ENCODE measurements at places on chromosomes 2 and 18.

DNA sequence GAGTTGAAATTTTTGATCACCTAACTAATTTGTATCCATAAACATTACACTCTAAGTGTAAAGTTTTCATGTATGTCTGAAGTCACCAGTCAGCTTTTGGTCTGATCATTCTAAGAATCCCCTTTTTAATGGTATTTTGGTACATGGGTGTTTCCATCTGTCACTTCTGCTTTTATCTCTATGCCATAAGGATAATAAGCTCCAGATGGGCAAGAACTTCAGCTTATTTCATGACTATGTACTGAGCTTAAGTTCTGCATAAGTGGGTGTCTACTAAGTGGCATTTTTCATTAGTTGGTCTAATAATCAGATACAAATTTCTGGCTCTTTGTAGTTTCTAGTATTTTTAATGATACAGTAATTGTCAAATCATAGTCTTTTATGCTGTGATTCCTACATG, 20.4 kb downstream of the UBXN4 start:
- DNase-seq, result no peak
- no peak overlapping the region for H3K4me3 ChIP-seq
- H3K27ac ChIP-seq, result no peak overlapping the region
- no peaks in the 10 kb centered on the region for H3K27me3 ChIP-seq
- no peaks in the 10 kb centered on the region for H3K4me1 ChIP-seq

- H3K4me3 ChIP-seq, result no peak overlapping the region
- H3K27me3 ChIP-seq, result peaks cover 7% of the 10 kb centered on the region
- peaks cover 3% of the 10 kb centered on the region for H3K36me3 ChIP-seq
- no peak for DNase-seq
Measured at GRCh38 chr2:224753743-224754540, 37.8 kb upstream of the CCDC195 start.

DNA sequence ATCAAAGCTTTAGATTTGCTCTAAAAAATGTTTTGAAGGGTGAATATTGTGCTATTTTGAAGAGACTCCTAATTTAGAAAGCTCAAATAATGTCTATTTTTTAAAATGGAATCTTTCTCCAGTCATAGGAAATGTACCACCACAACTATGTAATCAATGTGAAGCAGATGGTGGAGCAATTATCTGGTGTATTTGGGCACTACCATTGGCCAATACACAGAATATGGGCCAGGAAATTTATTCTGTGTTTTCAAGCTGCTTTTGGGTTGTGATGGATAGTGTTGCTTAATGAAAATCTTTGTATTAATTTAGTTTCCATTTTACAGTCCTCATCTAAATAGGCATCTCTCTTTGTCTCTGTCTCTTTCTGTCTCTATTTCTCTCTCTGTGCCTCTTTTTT, 17.1 kb upstream of the VWC2L start:
- DNase-seq, result no peak
- no peak overlapping the region for H3K27ac ChIP-seq
- no peaks in the 10 kb centered on the region for H3K4me1 ChIP-seq
- H3K4me3 ChIP-seq, result no peak overlapping the region
- H3K36me3 ChIP-seq, result no peaks in the 10 kb centered on the region

DNA sequence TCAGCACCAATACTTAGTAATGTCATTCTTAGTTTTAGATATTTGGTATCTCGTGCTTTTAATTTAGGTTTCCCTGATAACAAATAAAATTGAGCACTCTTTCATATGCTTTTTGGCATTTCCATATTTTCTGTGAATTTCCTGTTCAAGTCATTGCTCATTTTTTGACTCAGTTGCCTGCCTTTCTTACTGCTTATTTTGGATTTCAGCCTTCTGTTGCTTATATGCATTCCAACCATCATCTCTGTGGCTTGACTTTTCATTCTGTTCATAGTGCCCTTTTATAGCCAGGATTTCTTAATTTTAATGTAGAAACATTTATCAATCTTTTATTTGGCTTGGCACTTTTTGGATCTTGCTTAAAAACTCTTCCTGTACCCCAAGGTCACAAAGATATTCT, 14.5 kb upstream of the KIF3C start:
- DNase-seq, result no peak
- H3K27me3 ChIP-seq, result peaks cover 7% of the 10 kb centered on the region
- peaks cover 1% of the 10 kb centered on the region for H3K4me1 ChIP-seq
- no peak overlapping the region for H3K4me3 ChIP-seq
- no peaks in the 10 kb centered on the region for H3K36me3 ChIP-seq

DNA sequence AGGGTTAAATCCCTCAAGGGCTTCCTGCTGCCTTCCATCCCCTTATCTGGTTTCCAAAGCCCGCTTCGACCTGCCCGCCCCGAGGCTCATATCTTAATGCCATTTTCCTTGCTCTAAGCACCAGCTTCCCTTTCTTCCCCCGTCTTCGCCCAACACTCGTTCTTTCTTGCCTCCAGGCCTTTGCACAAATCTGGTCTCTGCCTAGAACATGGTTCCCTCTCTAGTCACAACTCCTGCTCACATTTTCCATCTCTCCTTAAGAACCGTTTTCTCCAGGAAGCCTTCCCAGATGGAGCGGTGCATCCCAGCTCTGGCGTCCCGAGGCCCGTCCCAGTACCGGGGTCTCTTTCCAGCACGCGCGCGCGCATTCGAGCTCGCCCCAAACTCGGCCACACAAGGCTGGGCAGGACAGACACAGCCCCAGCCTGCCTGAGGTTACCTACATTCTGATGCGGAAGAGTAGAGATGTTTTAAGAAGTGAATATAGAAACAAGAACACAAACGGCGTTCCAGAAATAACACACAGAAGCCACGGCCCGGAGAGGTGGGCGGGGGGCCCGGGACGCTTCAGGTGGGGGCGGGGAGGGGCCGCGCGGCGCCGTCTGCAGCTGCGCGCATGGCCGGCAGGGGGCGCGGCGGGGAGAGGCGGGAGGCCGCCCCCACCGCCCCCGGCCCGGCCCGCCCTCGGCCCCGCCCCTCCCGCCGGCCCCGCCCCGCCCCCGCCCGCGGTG, at the start of gene DGKD:
DGKD (plus strand) TSS at position 726 of the 731 bp plus-strand sequence. CDS start 25 bp downstream, outside the sequence.
- H3K4me3 ChIP-seq, result peak within 1 kb of the TSS; percentile 91
- peak; percentile 54 for DNase-seq
- peaks cover 17% of the 10 kb centered on the region for H3K36me3 ChIP-seq
- H3K27me3 ChIP-seq, result no peaks in the 10 kb centered on the region

- H3K27me3 ChIP-seq, result no peaks in the 10 kb centered on the region
- no peaks in the 10 kb centered on the region for H3K4me1 ChIP-seq
- no peak overlapping the region for H3K27ac ChIP-seq
- H3K36me3 ChIP-seq, result no peaks in the 10 kb centered on the region
- DNase-seq, result no peak
Measured at GRCh38 chr2:72292433-72292832, 144.8 kb upstream of the CYP26B1 start.

- H3K36me3 ChIP-seq, result no peaks in the 10 kb centered on the region
- no peak overlapping the region for H3K4me3 ChIP-seq
- no peak for DNase-seq
- no peak overlapping the region for H3K27ac ChIP-seq
Measured at GRCh38 chr18:10860382-10860781, 289.0 kb downstream of the PIEZO2 start.

DNA sequence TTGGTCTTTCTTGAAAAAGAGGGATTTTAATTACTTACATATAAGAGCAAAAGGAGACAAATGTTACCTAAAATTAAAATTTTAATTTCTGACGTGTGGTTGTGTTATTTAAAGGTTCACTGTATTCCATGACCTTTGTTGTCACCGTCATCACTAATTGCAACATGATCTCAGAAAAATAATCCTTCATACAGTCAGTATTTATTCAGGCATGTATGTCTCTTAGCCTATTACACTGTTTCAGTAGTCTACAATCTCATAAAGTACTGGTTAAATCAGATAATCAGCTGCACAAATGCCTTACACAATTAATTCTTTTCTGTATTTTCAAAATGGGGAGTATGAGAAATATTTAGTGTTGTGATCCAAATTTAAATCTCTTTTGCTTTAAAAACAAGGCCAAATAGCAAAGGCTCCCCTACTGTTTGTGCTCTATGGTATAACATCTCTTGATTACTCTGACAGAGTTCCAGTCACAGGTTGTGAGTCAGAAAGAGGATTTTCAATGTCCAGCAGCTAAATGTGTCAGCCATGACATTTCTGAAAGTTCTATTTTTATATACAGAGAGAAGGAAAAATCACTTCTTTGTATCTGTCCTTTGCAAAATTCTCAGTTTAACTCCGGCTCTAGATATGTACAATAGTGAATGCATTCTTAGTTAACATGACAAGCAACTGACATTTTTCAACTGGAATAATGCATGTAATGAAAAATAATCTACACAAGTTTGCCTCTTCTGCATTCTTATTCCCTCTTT, 184.0 kb downstream of the FIGN start:
- DNase-seq, result no peak
- no peaks in the 10 kb centered on the region for H3K4me1 ChIP-seq
- H3K36me3 ChIP-seq, result no peaks in the 10 kb centered on the region
- H3K27me3 ChIP-seq, result no peaks in the 10 kb centered on the region
- no peak overlapping the region for H3K4me3 ChIP-seq
- no peak overlapping the region for H3K27ac ChIP-seq

GRCh38 chr2:10239561-10239967, 63.1 kb upstream of the HPCAL1 start:
- H3K36me3 ChIP-seq, result no peaks in the 10 kb centered on the region
- no peak overlapping the region for H3K27ac ChIP-seq
- DNase-seq, result no peak
- peaks cover 8% of the 10 kb centered on the region for H3K27me3 ChIP-seq
- H3K4me1 ChIP-seq, result no peaks in the 10 kb centered on the region
- H3K4me3 ChIP-seq, result no peak overlapping the region

DNA sequence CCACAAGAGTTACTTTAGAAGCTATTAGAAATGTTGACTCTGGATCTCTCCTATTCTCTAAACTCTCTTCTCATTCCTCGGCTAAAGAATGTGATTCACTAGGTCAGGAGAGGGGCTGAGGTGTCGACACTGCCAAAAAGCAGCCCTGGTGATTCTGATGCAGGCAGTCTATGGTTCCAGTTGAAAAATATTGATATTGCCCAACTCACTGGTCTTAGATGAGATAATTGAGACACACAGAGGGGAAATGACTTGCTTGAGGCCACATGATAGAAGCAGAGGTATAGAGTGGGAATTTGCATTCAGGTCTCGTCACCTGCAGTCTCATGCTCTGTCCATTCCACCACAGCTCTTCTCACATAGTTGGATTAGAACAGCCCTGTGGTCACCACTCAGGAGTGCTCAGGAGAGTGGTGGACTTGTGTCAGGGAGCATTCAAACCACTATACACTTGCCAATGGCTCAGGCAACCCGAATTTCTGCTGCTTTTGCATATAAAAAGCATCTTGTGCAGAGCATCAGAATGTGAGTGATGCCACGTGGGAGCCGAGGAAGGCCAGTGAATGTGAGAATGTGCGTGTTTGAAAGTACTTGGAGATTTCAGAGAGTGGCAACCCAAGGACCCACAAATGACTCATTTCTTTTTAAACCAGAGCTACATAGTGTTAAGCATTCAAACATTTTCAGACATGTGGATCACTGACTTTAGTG, 65.1 kb upstream of the CTLA4 start:
- DNase-seq, result no peak
- peaks cover 2% of the 10 kb centered on the region for H3K36me3 ChIP-seq
- H3K4me1 ChIP-seq, result peaks cover 21% of the 10 kb centered on the region
- H3K27me3 ChIP-seq, result no peaks in the 10 kb centered on the region
- peak overlapping the region; percentile 82 for H3K27ac ChIP-seq

GRCh38 chr18:48109961-48110493, 179.6 kb upstream of the SMAD2 start:
- H3K4me3 ChIP-seq, result no peak overlapping the region
- no peak for DNase-seq
- H3K27ac ChIP-seq, result no peak overlapping the region
- H3K27me3 ChIP-seq, result peaks cover 25% of the 10 kb centered on the region
- no peaks in the 10 kb centered on the region for H3K4me1 ChIP-seq
- H3K36me3 ChIP-seq, result no peaks in the 10 kb centered on the region

DNA sequence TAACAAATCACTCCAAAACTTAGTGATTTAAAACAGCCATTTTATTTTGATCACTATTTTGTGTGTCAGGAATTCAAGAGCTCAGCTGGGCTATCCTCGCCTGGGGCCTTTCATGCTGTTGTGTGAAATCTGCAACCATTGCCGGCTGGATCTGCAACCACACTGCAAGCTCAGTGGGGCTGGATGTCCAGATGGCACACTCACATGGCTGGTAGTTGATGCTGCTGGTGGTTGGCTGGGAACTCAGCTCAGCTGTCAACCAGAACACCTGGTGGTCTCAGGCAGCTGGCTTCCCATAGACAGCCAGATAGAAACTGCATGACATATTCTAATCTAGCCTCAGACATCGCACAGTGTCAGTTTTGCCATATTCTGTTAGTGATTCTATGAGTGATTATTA, 30.6 kb upstream of the AP1S3 start:
- no peak overlapping the region for H3K27ac ChIP-seq
- H3K36me3 ChIP-seq, result peaks cover 7% of the 10 kb centered on the region
- H3K27me3 ChIP-seq, result no peaks in the 10 kb centered on the region
- H3K4me3 ChIP-seq, result no peak overlapping the region
- DNase-seq, result no peak

GRCh38 chr2:85728883-85729824, 24.6 kb upstream of the ATOH8 start:
- peaks cover 4% of the 10 kb centered on the region for H3K36me3 ChIP-seq
- peaks cover 7% of the 10 kb centered on the region for H3K4me1 ChIP-seq
- no peak overlapping the region for H3K27ac ChIP-seq
- peaks cover 9% of the 10 kb centered on the region for H3K27me3 ChIP-seq
- DNase-seq, result peak; percentile 66

- no peaks in the 10 kb centered on the region for H3K36me3 ChIP-seq
- H3K4me1 ChIP-seq, result no peaks in the 10 kb centered on the region
- H3K27ac ChIP-seq, result no peak overlapping the region
- H3K4me3 ChIP-seq, result no peak overlapping the region
Measured at GRCh38 chr2:172065111-172065510, 20.2 kb upstream of the DLX1 start.

- H3K36me3 ChIP-seq, result no peaks in the 10 kb centered on the region
- H3K27ac ChIP-seq, result no peak overlapping the region
- no peak for DNase-seq
- H3K4me1 ChIP-seq, result no peaks in the 10 kb centered on the region
- peaks cover 54% of the 10 kb centered on the region for H3K27me3 ChIP-seq
Measured at GRCh38 chr2:11029136-11029535, 117.4 kb downstream of the KCNF1 start.

- no peaks in the 10 kb centered on the region for H3K36me3 ChIP-seq
- DNase-seq, result no peak
- H3K27ac ChIP-seq, result no peak overlapping the region
- no peak overlapping the region for H3K4me3 ChIP-seq
Measured at GRCh38 chr2:191489177-191489576, 188.8 kb upstream of the NABP1 start.

GRCh38 chr18:48018851-48019250, 88.4 kb upstream of the SMAD2 start:
- peaks cover 34% of the 10 kb centered on the region for H3K27me3 ChIP-seq
- H3K4me1 ChIP-seq, result no peaks in the 10 kb centered on the region
- no peak for DNase-seq
- no peak overlapping the region for H3K4me3 ChIP-seq

DNA sequence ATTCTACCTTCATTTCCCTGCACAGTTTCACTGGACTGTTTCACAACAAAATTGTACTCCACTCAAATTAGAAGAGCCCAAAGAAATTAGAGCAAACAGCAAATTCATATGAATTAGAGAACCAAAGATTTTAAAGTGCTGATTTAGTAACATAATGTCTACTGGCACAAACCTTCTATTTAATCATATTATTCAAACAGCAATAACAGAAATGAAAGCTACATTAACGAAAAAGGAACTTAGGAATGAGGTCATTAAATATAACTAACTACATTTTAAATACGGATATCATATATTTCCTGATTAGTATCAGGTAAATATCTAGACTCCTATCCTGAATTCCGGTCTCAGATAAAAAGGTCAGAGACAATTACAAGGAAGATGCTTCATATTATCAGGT, 5.1 kb downstream of the C18orf32 start:
- DNase-seq, result no peak
- H3K4me1 ChIP-seq, result peaks cover 13% of the 10 kb centered on the region
- H3K36me3 ChIP-seq, result peaks cover 46% of the 10 kb centered on the region
- no peak overlapping the region for H3K27ac ChIP-seq
